SK-N-DZ (cell line): ENCODE measurements at places on chromosomes 2 and 18.

DNA sequence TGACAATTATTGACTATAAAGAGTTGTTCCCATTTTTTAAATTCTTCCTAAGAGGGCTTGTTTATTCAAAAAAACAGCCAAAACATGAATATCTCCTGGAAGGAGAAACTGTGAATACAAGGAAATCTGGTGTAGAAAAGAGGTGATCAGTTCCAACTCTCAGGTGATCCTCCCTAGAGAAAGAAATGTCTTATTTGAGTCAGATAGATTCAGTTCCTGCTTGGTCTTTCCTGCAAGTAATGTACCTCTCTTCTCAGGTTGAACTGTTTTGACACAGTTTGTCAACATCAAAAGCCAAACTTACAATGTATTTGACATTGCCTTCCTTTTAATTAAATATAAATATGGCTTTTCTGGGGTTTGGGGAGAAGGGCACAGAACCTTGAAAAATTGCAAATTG lies 567.4 kb downstream of the ARHGAP15 start:
- no peak for DNase-seq

- peak; percentile 10 for DNase-seq
These were observed 88.5 kb upstream of the SH3BP4 start for GRCh38 chr2:234863043-234863934.

- no peak for DNase-seq
These were observed 132.8 kb downstream of the ACOXL start for GRCh38 chr2:110865188-110865587.

DNA sequence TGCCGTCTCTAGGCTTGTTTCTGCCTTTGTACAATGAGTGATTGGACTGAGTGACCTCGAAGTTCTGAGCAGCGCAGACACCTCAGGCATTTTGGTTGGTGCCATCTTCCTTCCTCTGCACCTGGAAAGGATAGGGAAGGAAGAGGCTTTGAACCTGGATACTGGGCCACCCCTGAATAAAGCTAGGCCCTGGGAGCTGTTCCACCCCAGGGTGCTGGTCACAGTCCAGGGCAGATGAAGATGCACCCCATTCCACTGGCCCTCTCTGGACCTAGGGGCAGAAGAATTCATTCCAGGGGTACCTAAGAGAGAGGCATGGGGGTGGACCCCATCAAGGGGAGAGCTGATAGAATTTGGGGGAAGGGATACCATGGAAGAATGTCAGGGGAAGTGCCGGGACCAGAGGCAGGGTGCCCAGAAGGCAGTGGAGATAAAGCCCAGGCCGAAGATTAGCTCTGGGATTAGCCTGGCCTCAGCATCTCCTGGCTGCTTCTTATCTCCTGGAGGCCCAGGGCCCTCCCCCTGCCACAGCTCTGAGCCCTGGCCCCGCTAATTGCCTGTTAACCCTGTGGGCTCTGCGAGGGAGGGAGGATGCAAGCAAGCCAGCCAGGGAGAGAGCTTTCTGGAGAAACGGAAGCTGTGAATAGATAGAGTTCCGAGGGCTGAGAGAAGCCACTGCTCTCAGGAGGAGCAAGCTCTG lies 11.4 kb downstream of the ASIC4 start:
- peak; percentile 92 for DNase-seq

GRCh38 chr18:43539862-43540261 lies 262.6 kb upstream of the SYT4 start:
- DNase-seq, result no peak

DNA sequence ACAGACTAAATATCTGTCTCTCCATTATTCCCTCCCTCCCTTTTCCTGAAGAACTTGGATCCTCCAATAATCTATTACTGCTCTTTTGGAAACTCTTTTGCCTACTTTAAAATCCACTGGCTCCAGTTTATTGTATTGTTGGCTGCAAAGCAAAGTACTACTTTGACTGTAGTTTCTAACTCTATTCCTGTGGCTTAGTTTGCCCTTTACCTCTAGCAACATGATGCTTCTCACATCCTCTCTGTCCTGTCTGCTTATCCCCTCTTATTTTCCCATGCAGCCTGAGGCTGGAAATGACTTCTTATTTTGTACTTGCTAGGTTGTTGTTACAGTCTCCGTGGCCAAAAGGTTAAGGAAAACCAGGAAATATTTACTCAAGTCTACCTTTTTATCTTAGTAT lies 26.8 kb downstream of the PDK1 start:
- DNase-seq, result no peak

- no peak for DNase-seq
These were observed 53.1 kb downstream of the CDC42EP3 start for GRCh38 chr2:37618326-37618725.
